ENCODE measurements at places on chromosomes 5 and 9. TPM values are rescaled to one million over a fixed set of nuclear protein-coding genes. Genes with fewer than 3 reads are reported as not detected.

Gene FNIP1
- total RNA-seq = 51.9 TPM

Gene SNX24
- total RNA-seq = 13.2 TPM

Gene IFNA14
- not detected for total RNA-seq

Gene IL9
- not detected for total RNA-seq

Gene TAS2R1
- not detected for total RNA-seq

Gene OR1K1
- total RNA-seq = not detected

Gene PCDHA2
- total RNA-seq = under 0.01 TPM

Gene TMC1
- total RNA-seq = 2.2 TPM

Measured in thoracic aorta endothelial cell (primary cell).